NAMALWA (cell line): ENCODE measurements at places on chromosomes 16 and 17.
A peak's percentile ranks its signal among the peaks of the same experiment; 100 is the strongest.

GRCh38 chr17:78857266-78857665 is 16.7 kb upstream of the USP36 start:
- no peak for DNase-seq

- no peak for DNase-seq
Measured at GRCh38 chr17:78979780-78980623, at the start of gene LGALS3BP. Gene LGALS3BP, minus strand, starts transcription at chr17:78979923. Its CDS starts 2,732 bp downstream, at chr17:78977191.

GRCh38 chr17:33642002-33642401 is 348.9 kb upstream of the ASIC2 start:
- peak; percentile 17 for DNase-seq

DNA sequence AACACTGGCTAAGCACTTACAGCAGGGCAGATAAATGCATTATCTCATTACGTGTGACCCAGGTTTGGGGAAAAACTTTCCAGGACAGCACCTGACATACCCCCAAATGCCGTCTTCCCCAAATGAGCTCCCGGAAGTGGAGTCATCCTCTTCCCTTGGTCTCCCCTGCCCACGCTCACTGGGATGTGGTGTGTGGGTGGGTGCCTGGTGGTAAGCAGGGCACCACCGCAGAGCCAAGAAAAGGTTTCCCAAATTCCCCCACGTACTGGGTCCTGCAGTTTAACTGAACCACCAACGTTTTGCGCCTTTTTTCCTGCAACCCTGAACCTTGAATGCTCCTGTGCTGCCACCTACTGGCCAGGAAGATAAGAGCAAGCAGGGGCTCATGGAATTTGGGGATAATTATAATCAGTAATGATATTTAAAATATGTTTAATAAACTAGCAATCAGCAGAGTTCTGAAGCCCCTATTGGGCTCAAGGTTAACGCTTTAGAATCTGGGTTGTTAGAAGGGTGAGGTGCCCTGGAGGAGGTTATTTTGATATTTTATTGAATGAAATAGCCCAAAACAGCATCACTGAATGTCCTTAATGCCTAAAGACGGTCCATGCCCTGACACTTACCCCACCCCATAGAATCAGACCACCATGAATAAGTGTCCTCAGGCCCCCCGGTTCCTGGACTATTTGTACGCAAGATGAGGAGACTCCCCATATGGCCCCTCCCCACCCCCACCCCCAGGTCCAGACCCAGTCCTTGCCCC is 8.0 kb downstream of the SPPL2C start:
- DNase-seq = peak; percentile 79

- DNase-seq = no peak
Measured at GRCh38 chr16:4087990-4088577, 28.2 kb downstream of the ADCY9 start.

- DNase-seq = peak; percentile 31
Measured at GRCh38 chr17:80497726-80498241, 21.4 kb upstream of the NPTX1 start.

GRCh38 chr16:25064937-25065336 is 46.6 kb upstream of the LCMT1 start:
- no peak for DNase-seq

- DNase-seq = no peak
Measured at GRCh38 chr17:34090593-34090992, 164.5 kb upstream of the CCL2 start.

DNA sequence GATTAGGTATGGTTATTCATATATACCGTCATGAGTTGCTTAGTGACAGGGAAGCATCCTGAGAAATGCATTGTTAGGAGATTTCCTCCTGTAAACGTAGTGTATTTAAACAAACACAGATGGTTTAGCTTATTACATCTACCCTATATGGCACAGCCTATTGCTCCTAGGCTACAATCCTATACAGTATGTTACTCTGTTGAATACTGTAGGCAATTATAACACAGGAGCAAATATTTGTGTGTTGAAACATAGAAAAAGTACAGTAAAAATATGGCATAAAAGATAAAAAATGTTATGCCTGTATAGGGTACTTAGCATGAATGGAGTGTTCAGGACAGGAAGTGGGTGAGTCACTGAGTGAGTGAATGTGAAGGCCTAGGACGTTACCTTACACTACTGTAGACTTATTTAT is 157.7 kb downstream of the CDH11 start:
- DNase-seq = no peak
